Stimulated activated CD8-positive, alpha-beta memory T cell treated with anti-CD3 and anti-CD28 coated beads, Interleukin-15, amount 100 ng/mL, for 24 hours (primary cell): ENCODE measurements at places on chromosomes 12 and 14.

- no peak for DNase-seq
Observed at GRCh38 chr12:117387832-117388231, 26.4 kb upstream of the NOS1 start.

DNA sequence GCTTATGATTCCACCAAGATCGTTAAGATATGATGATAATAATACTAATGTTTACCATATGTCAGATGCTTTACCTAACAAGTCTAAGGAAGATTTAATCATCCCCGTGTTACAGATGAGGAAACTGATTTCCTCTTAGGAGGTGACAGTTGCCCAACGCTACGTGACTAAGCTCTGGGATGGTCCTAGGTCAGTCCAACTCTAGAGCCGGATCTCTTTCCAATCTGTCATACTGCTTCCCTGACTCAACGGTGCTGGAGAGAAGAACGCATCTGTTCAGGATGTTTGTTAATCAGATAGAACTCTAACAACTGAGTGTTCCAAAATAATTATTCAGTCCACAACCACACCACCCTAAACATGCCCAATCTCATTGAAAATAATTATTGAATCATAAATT lies 39.8 kb downstream of the NDUFA12 start:
- no peak for DNase-seq

DNA sequence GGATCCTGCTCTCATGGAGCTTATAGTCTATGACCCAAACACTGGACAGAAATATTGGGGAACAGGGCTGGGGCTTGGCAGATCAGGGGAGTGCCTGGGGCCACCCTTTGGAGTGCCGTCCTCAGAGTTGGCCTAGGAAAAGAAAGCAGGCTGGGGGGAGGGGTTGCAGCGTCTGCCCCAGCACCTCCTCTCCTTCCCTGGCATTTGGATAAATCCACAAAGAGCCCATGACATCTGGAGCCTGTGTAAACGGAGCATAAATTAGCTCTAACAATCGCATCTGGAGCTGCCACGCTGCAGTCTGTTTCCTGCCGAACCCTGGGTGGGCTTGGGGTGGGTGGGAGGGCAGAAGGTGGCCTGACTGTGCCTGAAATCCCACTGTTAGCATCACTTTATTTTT lies 63.8 kb downstream of the MVK start:
- DNase-seq, result no peak

- DNase-seq, result no peak
Observed at GRCh38 chr12:21453312-21453852, 15.9 kb downstream of the PYROXD1 start.

DNA sequence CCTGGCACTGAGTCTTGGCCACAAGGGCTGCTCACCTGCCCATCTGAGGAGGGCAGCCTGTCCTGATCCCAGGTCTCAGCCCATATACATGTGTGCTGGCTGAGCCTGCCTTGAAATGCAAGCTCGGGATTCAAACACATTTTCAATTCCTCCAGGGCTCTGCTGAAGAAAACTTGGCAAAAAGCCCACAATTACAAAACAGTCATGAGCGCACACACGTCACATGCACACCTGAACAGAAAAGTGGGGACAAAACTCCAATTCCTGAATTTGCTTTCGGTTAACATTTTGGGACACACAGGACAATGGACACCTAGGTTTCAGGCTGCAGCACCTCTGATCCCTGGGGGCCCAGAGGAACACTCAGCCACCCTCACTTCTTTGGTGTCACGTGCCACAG lies 113.9 kb downstream of the RBM19 start:
- no peak for DNase-seq

DNA sequence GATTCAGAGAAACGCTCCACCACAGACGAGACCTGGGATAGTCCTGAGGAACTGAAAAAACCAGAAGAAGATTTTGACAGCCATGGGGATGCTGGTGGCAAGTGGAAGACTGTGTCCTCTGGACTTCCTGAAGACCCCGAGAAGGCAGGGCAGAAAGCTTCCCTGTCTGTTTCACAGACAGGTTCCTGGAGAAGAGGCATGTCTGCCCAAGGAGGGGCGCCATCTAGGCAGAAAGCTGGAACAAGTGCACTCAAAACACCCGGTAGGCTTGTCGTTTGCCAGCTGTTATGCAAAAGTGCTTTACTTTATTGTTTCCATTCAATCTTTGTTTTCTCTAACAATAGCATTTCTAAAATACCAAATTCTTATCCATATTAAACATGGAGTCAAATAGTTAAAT lies 287.3 kb downstream of the NAV3 start:
- DNase-seq, result no peak
